CD4-positive, alpha-beta T cell treated with Interleukin-6 at 100 ng/mL for 8 hours (primary cell): ENCODE measurements at places on chromosomes 16 and 17.

DNA sequence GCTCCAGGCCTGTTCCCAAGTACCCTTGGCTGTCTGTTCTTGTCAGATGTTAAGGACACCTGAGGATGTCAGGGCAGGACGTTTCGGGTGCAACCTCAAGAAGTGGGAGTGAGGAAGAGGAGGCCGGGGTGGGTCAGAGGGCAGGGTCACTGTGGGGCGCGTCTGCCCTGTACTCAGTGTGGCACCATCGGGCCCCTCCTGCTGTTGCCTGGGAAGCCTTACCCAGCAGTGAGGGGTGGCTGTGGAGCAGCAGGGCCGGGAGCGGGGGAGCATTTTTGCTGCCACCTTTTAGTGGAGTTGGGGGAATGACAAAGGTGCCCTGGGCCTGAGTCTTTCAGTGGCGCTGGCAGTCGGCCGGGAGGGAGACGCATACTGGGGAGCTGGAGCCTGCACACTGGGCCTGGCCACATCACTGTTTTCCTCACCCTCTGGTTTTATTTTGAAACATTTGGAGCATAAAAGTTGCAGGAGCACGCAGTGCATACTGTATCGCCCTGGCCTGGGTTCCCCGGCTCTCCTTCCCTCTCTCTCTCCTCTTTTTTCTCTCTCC, 11.1 kb upstream of the FLYWCH1 start:
- no peak for DNase-seq

GRCh38 chr16:57656342-57656955, 11.7 kb upstream of the ADGRG3 start:
- DNase-seq: no peak

- no peak for DNase-seq
Measured at GRCh38 chr17:66357037-66357436, 54.6 kb downstream of the PRKCA start.

DNA sequence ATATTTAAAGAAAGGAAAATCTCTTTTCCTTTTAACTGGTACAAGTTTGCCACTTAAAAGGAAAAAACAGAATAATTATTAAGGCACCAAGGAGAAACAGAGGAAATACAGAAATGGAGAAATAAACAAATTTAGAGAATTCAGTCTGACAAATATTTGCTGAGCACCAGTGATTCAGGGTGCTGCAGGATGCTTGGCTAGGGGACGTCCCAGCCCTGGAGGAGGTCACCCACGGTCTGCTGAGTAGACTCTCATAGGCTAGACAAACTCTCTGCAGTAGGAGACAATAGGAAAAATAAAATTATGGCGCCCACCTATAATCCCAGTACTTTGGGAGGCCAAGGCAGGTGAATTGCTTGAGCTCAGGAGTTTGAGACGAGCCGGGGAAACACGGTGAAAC, 15.9 kb downstream of the C1QTNF1 start:
- DNase-seq: no peak

DNA sequence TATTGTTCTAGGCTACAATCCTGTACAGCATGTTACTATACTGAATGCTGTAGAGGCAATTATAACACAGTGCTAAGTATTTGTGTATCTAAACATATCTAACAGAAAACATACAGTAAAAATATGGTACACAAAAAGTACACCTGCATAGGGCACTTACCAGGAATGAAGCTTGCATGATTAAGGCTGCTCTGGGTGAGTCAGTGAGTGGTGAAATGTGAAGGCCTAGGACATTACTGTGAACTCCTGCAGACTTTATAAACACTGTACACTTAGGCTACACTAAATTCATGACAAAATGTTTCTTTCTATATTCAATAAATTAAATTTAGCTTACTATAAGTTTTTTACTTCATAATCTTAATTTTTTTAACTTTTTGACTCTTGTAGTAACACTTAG, 37.1 kb downstream of the AMFR start:
- DNase-seq: no peak

- peak; percentile 30 for DNase-seq
Measured at GRCh38 chr16:1543085-1543896, 9.8 kb downstream of the TMEM204 start.

GRCh38 chr16:79132701-79133100, 467.8 kb downstream of the MAF start:
- DNase-seq: no peak

DNA sequence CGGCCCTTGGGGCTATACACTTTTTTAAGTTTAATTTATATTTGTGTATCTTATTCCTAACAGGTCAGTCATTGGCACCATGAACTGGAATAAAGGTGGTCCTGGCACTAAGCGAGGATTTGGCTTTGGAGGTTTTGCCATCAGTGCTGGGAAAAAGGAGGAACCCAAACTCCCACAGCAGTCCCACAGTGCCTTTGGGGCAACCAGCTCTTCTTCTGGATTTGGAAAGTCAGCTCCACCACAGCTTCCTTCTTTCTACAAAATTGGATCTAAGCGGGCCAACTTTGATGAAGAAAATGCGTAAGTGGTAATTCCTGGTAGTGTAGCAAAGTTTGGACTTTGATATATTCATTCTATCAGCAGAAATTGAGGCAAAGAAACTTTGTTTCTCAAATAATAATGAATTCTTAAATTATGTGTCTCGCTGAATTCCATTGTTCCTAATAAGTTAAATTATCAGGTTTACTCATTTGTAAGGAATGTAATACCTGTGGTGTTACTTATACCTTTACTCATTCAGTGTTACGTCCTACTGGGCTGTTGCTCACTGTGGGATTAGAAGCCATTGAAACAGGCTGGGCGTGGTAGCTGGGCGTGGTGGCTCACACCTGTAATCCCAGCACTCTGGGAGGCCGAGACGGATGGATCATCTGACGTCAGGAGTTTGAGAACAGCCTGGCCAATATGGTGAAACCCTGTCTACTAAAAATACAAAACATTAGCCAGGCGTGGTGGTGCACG, 13.2 kb downstream of the DDX42 start:
- DNase-seq: no peak

DNA sequence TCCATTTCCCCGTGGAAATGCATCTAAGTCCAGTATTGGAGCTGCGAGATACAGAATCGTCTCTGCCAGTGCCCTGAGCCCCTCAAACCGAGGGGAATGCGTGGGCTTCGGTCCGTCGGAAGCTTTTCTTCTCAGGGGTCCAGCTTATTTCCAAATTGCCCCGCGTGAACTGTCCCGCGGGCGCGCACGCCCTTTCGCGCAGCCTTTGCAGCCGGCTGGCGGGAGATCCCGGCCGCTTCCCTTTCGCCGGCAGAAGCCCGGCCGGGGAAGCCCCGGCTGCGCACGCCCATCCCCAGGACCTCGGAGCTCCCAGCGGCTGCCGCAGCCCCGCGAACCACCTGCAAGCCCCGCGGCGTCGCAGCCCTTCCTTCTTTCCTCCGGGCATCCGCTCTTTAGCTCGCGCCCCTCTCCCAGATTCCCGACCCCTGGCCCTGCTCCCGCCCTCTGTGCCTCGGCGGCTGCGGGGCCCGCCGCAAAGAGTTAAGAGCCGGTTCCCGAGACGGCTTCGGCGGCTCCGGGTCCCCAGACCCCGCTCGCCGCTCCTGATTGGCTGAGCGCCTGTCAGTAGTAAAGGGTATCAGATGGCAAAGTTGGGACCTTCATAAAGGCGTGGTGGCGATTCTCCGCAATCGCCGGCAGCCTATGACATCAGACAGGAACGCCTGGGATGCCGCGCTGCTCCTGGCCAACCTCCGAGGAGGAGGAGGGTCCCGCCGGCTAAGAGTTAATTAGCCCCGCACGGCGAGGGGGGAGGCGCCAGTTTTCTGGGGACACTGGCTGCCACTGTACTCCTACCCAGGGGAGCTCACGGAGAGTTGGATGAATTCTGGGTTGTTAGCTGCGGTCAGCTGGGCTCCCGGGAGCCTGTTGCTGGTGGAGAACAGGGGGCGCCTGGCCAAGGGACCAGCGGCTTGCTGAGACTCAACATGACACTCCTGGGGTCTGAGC, at the start of gene MYOCD:
TSS of gene MYOCD (plus strand) at position 628 of the 948 bp plus-strand sequence. CDS start at position 927, 299 bp downstream.
- DNase-seq: no peak

GRCh38 chr16:14562691-14563491, 67.2 kb downstream of the PARN start:
- no peak for DNase-seq

GRCh38 chr17:8793649-8794048, 5.5 kb downstream of the MFSD6L start:
- DNase-seq: no peak

DNA sequence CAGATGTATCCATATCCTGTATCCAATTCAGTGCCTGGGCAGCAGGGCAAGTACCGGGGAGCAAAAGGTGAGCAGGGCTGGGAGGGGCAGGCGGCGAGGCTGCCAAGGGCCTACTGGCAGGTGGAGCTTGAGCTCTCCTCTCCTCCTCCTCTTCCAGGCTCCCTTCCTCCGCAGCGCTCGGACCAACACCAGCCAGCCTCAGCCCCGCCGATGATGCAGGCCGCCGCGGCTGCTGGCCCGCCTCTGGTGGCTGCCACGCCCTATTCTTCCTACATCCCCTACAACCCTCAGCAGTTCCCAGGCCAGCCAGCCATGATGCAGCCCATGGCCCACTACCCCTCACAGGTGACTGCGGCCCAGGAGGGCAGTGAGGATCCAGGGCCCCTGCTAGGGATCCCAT, 11.6 kb downstream of the ATXN2L start:
- DNase-seq: no peak

DNA sequence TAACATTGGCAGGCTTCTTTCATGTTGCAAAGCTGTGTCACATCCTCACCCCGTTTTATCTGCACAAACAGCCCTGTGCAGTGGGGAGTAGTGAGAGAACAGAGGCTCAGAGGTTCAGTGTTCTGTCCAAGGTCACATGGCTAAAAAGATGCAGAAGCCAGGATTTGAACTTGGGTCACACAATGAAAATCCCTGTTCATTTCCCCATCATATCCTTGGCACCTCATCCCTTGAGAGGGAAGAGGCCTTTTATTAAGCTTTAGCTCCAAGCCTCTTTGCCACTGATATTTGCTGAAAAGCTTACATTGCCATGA, 106.6 kb downstream of the AMFR start:
- DNase-seq: no peak

DNA sequence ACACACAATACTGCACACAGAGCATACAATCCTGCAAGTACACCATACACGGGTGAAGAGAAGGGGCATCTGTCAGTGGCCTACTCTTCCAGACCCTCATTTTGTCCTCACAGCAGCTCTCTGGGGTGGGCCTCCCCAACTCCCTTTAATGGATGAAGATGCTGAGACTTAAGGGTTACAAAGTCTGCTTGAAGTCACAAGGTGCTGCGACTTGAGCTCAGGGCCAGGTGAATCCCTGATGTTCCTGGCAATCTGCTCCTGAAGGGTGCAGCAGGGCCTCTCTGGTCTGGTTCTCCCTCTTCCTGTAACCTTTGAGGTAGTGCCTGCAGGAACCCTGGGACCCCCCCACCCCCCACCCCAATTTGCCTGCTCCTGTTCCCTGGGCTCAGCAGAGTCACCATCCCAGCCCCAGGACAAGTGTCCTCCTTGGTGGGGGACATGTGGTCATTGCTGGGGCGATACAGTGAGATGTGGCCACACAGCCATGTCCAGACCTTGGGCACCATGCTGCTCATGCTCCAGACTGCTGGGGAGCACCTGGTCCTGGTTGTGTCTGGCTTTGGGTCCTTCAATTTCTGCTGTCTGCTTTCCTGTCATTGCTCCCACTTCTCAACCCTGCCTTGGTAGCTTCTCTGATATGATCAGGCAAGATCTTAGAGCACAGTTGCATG, 107.5 kb downstream of the METRNL start:
- no peak for DNase-seq

- DNase-seq: no peak
Measured at GRCh38 chr16:66272461-66272860, 94.0 kb upstream of the CDH5 start.

GRCh38 chr17:80376531-80376930, 38.4 kb upstream of the ENDOV start:
- no peak for DNase-seq

DNA sequence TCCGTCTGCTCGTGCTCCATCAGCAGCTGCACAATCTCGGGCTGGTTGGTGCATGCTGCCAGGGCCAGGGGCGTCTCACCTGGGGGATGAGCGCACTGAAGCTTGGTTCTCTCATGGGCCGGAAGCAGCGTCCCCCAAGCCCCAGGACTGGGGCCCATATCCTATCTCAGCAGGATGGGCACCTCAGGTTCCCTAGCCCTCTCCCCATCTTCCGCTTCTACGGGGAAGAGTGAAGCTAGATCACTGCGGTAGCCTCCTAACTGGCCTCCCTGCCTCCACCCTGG, 24.8 kb downstream of the TRPV3 start:
- no peak for DNase-seq

DNA sequence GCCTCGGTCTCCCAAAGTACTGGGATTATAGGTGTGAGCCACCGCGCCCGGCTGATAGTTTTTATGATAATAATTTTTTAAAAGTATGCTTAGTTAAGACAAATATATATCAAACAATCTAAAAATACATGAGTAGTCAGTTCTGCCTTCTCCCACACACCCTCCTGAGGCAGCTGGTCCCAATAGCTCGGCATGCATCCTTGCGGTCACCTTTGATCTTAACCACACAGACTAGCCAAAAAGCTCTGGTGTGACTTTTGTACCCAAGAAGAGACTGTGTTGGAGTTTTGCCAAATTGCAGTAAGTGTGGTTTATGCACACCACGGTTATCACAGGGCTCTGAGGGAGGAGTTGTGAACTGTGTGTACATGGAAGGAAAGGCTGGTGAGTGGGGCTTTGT, 25.6 kb downstream of the ATP6V0A1 start:
- DNase-seq: peak; percentile 86

GRCh38 chr17:1562176-1562643, 382 bp downstream of the PITPNA start:
- DNase-seq: no peak

DNA sequence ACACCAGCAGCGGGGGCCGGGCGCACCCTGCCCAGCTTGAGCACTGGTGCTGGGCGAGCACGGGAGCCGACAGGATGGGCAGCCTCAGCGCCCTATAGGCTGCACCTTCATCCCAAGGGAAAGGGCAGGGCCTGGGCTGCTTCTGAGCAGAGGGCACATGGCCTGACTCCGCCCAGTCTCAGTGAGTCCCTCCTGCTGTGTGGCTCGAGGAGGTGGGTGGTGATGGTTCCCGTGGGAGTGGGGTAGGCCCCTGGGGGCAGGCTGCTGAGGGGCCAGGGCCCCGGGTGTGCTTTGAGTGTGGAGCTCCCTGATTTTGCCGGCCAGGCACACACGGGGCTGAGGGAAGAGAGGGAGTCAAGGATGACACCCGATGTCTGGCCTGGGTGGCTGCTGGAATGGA, 37.9 kb downstream of the TSC2 start:
- DNase-seq: no peak

GRCh38 chr17:63503341-63503705, 19.8 kb upstream of the KCNH6 start:
- DNase-seq: no peak

GRCh38 chr17:72287586-72287985, 166.8 kb downstream of the SOX9 start:
- DNase-seq: no peak

GRCh38 chr17:81578561-81579225, 26.5 kb upstream of the FAAP100 start:
- no peak for DNase-seq

DNA sequence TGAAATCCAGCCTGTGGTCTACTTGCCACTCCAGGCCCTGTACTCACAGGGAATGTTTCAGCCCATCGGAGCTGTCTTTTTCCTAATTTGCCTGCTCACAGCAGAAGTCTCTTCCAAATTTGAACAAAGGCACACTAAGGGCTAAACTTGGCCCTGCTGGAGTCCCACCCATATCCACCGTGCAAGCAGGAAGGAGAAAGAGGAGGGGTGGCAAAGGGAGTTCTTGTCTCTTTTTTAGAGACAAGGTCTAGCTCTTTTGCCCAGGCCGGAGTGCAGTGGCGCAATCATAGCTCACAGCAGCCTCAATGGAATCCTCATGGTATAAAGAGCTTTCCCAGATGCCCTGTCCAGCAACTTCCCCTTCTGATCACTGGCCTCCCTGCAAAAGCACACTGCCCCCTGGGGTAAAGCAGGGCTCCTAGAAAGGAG, 2.7 kb upstream of the PRM1 start:
- no peak for DNase-seq
